HCT116 (cell line): ENCODE measurements at places on chromosomes 3 and 15. TPM values are rescaled to one million over a fixed set of nuclear protein-coding genes. Genes with fewer than 3 reads are reported as not detected.

The MYO5C gene
- total RNA-seq, result 34.0 TPM

The UROC1 gene
- not detected for total RNA-seq

The LMCD1 gene
- total RNA-seq, result 4.6 TPM

The ZPLD1 gene
- total RNA-seq, result not detected

- no peak overlapping the region for H3K27ac ChIP-seq
- H3K4me3 ChIP-seq, result no peak overlapping the region
- H3K36me3 ChIP-seq, result no peaks in the 10 kb centered on the region
- H3K4me1 ChIP-seq, result peaks cover 15% of the 10 kb centered on the region
- H3K27me3 ChIP-seq, result no peaks in the 10 kb centered on the region
Observed at GRCh38 chr15:74976159-74976558, 19.2 kb upstream of the SCAMP5 start.

DNA sequence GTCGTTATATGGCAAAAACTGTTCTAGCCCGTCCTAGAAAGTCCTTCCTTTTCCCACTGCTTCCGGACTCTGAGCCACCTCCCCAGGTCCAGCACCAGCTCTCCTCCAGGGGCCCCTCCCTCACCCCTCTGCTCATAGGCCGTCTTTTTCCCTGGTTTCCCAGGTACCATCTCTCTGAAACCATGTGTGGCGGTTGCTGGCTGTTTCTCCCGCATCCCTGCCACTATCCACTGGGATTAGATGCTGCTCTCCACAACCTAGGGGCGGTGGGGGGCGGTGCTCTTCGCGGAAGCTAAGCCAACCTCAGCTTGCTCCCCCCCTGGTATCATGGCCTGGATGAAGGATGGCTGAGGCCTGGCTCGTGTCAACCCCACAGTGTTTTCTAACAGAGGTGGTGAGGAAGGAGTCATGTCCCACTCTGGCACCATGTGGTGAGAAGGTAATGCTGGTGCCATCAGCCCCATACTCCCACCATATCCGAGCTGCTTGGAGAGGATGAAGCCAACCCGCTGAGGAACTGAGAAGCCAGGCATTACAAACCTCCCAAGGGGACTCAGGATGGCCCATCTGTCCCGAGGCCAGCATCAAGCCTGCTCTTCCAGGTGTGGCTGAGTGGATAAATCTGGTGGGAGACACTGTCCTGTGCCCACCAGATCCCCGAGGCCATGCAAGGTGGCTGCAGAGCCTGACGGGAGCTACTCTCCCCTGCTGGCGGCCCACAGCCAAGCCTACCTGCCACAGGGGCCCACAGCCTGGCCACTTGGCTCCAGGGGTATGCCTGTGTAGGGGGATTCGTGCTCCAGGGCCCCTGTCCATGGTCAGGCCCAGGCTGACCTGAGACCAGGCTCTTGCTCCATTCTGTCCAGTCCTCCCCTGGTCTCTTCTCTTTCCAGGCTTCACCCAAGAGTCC lies 27.9 kb upstream of the SLC41A3 start:
- no peak overlapping the region for H3K4me3 ChIP-seq
- no peak for DNase-seq

GRCh38 chr3:147298511-147298982 lies 107.8 kb downstream of the ZIC4 start:
- no peak overlapping the region for H3K4me3 ChIP-seq
- H3K27me3 ChIP-seq, result no peaks in the 10 kb centered on the region
- H3K27ac ChIP-seq, result no peak overlapping the region
- no peaks in the 10 kb centered on the region for H3K4me1 ChIP-seq

GRCh38 chr3:148718982-148719862 lies 21.5 kb downstream of the AGTR1 start:
- H3K4me1 ChIP-seq, result no peaks in the 10 kb centered on the region
- no peak overlapping the region for H3K4me3 ChIP-seq
- H3K27me3 ChIP-seq, result no peaks in the 10 kb centered on the region
- H3K27ac ChIP-seq, result no peak overlapping the region
- no peaks in the 10 kb centered on the region for H3K36me3 ChIP-seq
- DNase-seq, result peak; percentile 4

DNA sequence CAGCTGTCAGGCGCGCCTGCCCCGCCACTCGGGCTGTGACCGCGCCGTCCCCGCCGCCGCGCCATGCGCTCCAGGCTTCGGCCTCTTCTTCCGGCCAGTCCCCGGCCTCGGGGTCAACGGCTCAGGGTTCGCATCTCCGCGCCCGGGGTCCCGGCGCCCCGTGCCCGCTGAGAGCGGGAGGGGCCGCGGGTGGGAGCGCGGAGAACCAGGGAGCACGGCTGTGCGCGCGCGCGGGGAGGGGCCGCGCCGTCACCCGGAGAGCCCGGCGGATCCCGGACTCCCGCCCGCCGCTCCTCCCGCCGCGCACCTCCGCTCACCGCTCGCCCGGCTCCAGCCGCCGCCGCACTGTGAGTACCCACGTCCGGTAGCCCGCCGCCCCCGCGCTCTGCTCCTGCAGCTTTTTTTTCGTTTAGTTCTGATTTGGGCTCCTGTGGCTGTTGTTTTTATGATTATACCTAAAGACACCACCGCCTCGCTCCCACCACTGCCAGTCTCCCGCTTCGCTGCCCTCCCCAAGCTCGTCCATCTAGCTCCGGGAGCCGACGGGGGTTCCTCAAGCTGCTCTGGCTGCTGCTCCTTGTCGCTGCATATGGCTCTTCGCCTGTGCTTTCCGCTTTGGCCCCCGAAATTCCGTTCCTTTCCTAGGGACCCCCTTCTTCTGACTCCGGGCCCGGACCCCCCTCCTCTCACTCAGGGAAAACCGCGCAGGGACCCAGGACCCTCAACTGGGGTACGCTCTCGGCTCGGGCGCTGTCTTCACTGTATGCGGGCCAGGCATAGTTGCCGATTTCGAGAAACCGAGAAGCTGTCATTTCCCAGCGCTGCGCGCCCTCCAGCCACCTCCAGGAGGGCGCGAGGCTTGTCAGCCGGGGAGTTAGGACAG lies 1.8 kb upstream of the SKOR1 start:
- H3K27me3 ChIP-seq, result no peaks in the 10 kb centered on the region
- no peak overlapping the region for H3K27ac ChIP-seq
- no peak for DNase-seq
- no peaks in the 10 kb centered on the region for H3K4me1 ChIP-seq
- H3K4me3 ChIP-seq, result no peak overlapping the region

DNA sequence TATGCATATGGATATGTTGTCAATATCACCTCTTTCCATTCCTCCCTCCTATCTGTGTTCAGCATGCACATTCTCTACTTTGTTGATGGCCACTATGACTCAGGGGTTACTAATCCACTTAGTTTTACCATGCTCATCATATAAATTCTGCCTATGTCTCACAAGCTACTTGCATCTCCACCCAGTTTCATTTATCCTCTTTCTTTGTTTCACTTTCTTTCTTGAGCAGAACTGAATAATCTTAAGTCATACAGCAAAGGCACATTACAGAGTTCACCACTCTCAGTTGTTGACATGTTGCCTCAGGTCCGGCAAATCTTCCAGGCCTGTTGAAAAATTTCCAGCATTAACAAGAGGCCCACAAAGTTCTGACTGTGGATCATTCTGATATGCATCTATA lies 71.5 kb downstream of the SSR3 start:
- DNase-seq, result peak; percentile 19
- peaks cover 23% of the 10 kb centered on the region for H3K4me1 ChIP-seq
- no peak overlapping the region for H3K4me3 ChIP-seq
- no peaks in the 10 kb centered on the region for H3K27me3 ChIP-seq
- no peak overlapping the region for H3K27ac ChIP-seq
- no peaks in the 10 kb centered on the region for H3K36me3 ChIP-seq

- H3K4me3 ChIP-seq, result no peak overlapping the region
- H3K27me3 ChIP-seq, result no peaks in the 10 kb centered on the region
- no peaks in the 10 kb centered on the region for H3K36me3 ChIP-seq
- peak; percentile 34 for DNase-seq
Observed at GRCh38 chr3:161423911-161424522, 52.7 kb upstream of the SPTSSB start.

DNA sequence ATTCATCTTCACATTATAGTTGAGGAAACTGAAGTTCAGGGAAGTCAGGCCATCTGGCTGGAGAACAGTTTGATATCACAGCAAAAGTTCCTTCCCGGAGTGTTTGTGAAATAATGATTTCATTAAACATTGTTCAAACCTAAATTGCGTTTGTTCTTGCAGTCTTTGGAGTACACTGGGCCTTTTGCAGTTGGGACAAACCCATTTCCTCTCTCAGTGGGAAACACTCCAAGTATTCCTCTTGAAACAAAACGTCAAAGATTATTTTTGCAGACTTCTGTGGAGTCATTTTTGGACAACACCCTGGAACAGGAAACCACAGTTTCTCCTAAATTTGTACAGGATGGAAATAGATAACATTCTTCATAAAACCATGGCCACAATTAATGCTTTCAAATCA lies 287.5 kb downstream of the PTPRG start:
- DNase-seq, result no peak
- H3K36me3 ChIP-seq, result no peaks in the 10 kb centered on the region
- H3K27me3 ChIP-seq, result no peaks in the 10 kb centered on the region

- H3K27ac ChIP-seq, result no peak overlapping the region
- H3K36me3 ChIP-seq, result no peaks in the 10 kb centered on the region
- DNase-seq, result no peak
- H3K27me3 ChIP-seq, result no peaks in the 10 kb centered on the region
Observed at GRCh38 chr15:68047826-68048225, 6.3 kb upstream of the PIAS1 start.

DNA sequence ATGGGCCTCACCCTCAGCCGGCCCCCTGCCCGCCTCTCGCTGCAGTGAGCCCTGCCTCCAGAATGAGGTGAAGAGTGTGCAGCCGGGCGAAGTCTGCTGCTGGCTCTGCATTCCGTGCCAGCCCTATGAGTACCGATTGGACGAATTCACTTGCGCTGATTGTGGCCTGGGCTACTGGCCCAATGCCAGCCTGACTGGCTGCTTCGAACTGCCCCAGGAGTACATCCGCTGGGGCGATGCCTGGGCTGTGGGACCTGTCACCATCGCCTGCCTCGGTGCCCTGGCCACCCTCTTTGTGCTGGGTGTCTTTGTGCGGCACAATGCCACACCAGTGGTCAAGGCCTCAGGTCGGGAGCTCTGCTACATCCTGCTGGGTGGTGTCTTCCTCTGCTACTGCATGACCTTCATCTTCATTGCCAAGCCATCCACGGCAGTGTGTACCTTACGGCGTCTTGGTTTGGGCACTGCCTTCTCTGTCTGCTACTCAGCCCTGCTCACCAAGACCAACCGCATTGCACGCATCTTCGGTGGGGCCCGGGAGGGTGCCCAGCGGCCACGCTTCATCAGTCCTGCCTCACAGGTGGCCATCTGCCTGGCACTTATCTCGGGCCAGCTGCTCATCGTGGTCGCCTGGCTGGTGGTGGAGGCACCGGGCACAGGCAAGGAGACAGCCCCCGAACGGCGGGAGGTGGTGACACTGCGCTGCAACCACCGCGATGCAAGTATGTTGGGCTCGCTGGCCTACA lies 8.5 kb downstream of the GRM2 start:
- no peak for DNase-seq
- peaks cover 7% of the 10 kb centered on the region for H3K4me1 ChIP-seq
- no peak overlapping the region for H3K27ac ChIP-seq
- H3K36me3 ChIP-seq, result no peaks in the 10 kb centered on the region
- no peak overlapping the region for H3K4me3 ChIP-seq
